ENCODE measurements at places on chromosomes 6 and 20.

GRCh38 chr6:42530296-42530695 is 33.5 kb upstream of the UBR2 start:
- DNase-seq = no peak

DNA sequence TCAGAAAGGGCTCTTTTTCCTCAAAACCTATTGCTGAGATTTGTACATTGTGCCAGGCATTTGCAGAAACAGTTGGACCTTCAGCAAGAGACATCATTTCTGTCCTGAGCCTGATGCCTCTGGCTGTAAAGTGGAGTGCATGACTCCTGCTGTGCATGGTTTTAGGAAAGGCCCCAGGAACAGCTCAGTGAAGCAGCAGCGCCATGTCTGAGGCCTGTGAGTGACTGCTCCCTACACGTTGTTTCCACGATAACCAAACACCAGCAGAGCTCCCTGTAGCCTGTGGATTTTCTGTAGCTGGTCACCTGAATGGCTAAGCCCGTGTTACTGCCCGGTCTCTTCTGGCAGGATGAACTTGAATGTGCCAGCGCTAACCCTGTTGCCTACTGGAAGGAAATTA is 232.5 kb downstream of the TFAP2C start:
- no peak for DNase-seq

- DNase-seq = no peak
Measured at GRCh38 chr6:101733899-101734298, 340.4 kb downstream of the GRIK2 start.

DNA sequence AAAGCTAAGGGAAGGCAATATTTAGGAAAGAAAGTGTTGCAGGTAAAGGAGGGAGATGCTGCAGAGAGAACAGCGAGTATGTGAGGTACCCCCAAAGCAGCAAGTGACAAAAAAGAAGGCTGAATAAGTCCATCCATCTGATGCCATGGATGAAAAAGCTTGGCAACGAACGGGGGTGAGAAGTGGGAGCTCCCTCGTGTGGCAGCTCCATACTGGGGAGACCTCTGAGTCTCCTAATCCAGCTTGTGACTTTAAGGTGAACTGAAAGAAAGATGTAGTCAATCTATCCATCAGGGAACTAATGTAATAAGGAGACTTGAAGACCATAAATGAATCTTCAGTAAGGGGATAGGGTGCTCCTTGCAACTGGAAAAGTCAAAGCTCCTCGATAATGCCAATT is 156.6 kb downstream of the OTOR start:
- DNase-seq = no peak

- DNase-seq = peak; percentile 48
Measured at GRCh38 chr6:7673063-7673536, 52.8 kb upstream of the BMP6 start.

DNA sequence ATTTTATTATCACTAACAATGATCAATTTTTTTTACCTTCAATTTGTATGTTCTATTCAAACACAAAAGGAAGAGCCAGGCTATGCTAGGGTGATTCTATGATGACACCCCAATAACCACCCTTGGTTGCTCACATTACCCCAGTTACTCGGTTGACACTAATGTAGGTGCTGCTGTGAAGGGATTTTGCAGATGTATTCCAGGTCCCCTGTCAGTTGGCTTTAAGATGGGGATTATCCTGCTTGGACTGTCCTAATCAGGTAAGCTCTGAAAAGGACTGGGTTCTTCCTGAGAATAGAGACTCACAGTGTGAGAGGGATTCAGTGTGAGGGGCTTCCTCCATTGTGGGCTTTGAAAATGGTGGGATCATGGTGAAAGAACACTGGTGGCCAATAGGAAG is 11.9 kb downstream of the HLA-A start:
- no peak for DNase-seq
